ENCODE measurements at places on chromosomes 6 and 20.
A peak's percentile ranks its signal among the peaks of the same experiment; 100 is the strongest.

- DNase-seq = no peak
These were observed at the start of gene COL12A1 for GRCh38 chr6:75205776-75206575. Gene COL12A1, minus strand, starts transcription at chr6:75206053. Its CDS starts 3,261 bp downstream, at chr6:75202792.

DNA sequence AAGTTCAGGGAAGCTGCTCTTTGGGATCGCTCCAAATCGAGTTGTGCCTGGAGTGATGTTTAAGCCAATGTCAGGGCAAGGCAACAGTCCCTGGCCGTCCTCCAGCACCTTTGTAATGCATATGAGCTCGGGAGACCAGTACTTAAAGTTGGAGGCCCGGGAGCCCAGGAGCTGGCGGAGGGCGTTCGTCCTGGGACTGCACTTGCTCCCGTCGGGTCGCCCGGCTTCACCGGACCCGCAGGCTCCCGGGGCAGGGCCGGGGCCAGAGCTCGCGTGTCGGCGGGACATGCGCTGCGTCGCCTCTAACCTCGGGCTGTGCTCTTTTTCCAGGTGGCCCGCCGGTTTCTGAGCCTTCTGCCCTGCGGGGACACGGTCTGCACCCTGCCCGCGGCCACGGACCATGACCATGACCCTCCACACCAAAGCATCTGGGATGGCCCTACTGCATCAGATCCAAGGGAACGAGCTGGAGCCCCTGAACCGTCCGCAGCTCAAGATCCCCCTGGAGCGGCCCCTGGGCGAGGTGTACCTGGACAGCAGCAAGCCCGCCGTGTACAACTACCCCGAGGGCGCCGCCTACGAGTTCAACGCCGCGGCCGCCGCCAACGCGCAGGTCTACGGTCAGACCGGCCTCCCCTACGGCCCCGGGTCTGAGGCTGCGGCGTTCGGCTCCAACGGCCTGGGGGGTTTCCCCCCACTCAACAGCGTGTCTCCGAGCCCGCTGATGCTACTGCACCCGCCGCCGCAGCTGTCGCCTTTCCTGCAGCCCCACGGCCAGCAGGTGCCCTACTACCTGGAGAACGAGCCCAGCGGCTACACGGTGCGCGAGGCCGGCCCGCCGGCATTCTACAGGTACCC is at the start of gene ESR1:
ESR1 (plus strand) TSS at position 170 of the 858 bp plus-strand sequence; CDS start at position 401, 231 bp downstream.
- DNase-seq = no peak

DNA sequence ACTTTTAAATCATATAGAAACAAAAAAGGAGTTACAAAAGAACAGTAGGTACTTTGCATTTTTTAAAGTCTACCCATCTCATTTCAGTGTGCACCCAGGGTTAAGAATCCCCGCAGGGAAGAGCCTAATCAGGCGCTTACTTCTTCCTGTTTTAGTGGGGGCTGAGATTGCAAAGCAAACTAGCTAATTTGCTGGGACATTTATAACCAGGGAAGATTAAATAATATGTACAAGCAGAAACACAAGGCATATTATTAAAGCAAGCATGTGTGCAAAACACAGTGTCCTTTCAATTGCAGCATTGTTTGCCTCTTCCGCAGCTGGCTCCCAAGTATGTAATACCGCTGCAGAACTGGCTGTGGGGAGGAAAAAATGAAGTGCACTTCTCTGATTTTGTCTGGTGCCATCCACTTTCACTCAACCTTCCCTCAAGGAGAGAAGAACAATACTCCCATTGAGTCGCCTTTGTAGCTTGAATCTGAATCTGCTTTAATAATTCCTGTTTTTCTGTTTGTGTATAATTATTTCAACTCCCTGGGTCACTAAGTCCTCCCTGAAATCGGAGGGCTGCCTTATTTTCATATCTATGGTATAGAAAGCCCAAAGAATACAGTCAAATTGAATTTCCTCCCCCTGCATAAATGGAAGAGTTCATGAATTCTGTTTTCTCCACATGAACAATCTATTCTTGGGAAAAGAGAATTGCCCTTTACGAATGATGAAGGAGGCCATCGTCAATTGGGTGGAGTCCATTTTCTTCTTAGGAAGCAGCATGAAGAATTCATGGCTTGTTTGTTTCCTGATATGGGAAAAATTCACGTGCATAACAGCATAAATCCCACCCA is 23.3 kb upstream of the BCAS1 start:
- no peak for DNase-seq

DNA sequence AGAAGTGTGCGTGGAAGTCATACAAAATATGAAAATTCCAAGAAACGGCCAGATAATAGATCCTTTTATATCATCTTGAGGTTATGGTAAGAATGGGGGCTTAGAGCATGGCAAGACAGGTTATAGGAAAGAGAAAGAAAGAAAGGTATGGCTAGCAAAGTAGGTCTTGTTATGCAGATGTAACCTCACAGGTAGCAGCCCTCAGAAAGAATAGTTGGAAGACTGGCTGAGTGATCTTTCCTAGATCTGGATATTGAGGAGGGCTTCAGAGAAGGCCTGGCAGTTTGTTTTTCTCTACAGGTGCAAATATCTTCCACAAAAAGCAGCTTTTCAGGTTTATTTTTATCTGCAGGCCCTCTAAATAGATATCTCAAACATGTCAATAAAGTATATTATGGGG is 679.5 kb downstream of the KHDRBS2 start:
- DNase-seq = no peak

- DNase-seq = no peak
These were observed 1.5 kb downstream of the ZSCAN31 start for GRCh38 chr6:28334286-28335039.

DNA sequence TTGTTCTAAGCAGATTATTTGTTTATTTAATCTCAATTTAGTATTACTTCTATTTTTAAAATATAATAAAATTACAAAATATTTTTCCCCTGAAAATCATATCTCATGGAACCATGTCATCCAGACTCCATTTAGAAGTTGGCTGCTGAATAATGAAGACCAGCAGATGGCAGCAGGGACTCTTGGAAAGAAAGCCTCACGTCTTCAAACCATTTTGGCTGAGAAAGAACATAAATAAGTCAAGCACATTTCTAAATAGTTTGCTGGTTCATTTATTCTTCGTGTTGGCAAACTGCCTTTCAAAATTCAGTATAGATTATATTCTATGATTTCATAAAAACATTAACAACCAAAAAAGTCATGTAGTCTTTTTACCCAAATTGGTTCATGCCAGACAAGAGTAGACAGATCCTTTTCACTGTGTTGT is 71.7 kb downstream of the RCAN2 start:
- DNase-seq = peak; percentile 90

DNA sequence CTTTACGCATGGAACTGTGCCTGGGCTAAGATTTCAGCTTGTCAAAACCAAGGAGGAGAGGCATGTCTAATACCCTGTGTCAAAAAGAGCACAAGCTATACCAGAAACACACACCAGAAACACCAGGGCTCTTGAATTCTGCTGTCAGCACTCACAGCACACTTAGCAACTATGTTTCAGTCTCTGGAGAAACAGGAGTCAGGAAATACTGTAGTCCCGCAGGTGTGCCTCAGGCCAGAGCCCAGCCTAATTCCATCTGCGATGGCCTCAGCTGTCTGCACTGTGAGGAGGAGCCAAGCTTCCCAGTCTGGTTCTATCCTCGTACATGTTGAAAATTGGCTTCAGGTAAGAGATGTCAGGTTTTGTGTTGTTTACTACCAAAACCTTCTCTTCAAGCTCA is 31.6 kb downstream of the MTRES1 start:
- no peak for DNase-seq

GRCh38 chr20:2871111-2871465 is 2.2 kb upstream of the PTPRA start:
- DNase-seq = no peak

DNA sequence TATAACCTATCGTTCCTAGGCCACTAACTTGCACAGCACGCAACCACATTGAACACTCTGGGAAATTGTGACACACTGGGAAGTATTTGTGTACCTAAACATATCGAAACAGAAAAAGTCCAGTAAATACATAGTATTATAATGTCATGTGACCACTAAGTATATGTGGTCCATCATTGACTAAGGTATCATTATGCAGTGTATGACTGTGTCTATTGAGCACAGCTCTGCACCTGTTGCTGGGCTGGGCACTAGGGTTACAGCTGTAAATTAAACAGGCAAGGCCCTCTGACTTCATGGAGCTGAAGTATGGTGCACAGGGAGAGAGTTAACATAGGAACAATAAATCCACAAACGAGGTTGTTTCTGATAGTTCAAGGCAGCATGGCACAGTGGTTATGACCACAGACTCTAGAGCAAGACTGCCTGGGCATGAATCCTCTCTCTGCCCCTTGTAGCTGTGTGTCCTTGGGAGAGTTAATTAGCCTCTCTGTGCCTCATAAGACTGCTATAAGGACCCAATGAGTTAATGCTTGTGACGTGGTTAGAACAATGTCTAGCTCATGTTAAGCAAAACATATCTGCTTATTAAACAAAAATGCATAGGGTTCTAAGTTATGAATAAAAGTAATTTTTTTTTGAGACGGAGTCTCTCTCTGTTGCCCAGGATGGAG is 10.6 kb downstream of the BCAS1 start:
- DNase-seq = no peak

GRCh38 chr20:10250902-10251301 is 32.3 kb downstream of the SNAP25 start:
- no peak for DNase-seq

GRCh38 chr6:63121166-63121565 is 90.1 kb upstream of the FKBP1C start:
- no peak for DNase-seq

GRCh38 chr6:92752114-92752513 is 667.2 kb downstream of the EPHA7 start:
- no peak for DNase-seq

DNA sequence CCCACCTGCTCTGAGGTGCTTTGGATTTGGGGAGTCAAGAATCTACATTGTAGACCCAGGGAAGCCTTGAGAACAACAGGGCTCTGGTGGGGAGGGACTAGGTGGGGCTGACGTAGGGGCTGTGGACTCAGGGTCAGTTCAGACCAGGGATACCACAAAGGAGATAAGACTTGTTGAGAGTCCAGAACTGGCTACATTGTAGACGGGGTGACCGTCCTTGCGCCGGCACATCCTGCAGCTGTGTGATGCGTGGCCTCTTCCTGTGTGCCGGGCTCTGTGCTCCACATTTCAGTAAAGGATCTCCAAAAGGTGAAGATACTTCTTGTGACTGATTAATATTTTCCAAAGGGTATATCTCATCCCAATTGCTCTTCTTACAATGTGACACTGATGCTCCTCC is 9.8 kb upstream of the TLDC2 start:
- DNase-seq = no peak

- no peak for DNase-seq
These were observed 73.9 kb downstream of the MDN1 start for GRCh38 chr6:89745716-89746115.

GRCh38 chr6:152575161-152575560 is 62.0 kb downstream of the SYNE1 start:
- peak; percentile 67 for DNase-seq

GRCh38 chr20:57703013-57703412 is 6.8 kb downstream of the PMEPA1 start:
- DNase-seq = no peak

DNA sequence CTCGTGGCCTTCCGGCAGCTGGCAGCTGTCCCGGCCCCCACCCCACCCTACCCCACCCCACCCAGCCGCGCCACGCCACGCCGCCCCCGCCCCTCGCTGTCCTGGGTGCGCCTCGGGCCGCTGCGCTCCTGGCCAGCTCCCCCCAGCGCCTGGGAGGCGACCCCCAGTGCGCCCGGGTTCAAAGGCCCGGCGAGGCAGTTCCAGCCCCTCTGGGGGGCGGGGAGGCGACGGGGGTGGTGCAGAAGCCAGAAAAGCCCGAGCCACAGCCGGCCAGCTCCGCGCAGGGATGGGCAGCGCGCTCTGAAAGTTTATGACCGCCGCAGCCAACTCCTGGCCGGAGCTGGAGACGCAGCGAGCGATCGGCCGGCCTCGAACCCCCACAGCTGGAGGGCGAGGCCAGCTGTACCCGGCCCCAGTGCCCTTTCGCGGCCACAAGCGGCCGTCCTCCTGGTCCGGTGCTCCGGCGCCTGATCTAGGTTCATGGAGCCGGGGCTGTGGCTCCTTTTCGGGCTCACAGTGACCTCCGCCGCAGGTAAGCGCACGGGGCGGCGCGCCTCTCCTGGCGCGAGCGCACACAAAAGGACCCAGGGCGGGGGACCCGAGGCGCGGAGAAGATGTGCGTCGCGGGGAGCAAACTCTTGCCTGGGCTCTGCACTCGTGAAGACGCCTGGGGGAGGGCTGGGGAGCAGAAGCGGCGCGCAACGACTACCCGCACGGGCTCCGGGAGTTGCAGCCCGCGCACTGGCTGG is at the start of gene EDN3:
EDN3 (plus strand) TSS at position 279 of the 749 bp plus-strand sequence; CDS start at position 481, 202 bp downstream.
- no peak for DNase-seq

- DNase-seq = no peak
These were observed 104.6 kb upstream of the CDYL start for GRCh38 chr6:4671587-4672115.

GRCh38 chr6:69663215-69663614 is 133.6 kb downstream of the LMBRD1 start:
- no peak for DNase-seq

DNA sequence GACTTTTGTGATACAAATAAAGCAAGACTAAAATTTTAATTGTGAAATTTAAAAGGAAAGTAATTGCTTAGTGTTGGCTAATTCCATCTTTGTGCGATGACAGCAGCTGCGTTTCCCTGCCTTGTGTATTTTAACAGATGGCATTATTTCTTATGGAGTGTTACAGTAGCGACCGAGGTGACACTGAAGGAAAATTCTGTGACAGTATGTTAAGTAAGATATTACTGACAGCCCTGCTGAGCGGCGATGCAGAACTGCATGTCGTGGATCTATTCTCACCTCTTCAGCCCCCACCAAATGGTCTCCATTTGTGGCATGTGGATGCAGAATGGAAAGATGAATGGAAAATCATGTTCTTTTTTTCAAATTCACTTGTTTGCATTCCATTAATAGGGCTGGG is 289.4 kb downstream of the RNF144B start:
- DNase-seq = no peak

GRCh38 chr6:142883011-142883410 is 62.0 kb downstream of the HIVEP2 start:
- no peak for DNase-seq

DNA sequence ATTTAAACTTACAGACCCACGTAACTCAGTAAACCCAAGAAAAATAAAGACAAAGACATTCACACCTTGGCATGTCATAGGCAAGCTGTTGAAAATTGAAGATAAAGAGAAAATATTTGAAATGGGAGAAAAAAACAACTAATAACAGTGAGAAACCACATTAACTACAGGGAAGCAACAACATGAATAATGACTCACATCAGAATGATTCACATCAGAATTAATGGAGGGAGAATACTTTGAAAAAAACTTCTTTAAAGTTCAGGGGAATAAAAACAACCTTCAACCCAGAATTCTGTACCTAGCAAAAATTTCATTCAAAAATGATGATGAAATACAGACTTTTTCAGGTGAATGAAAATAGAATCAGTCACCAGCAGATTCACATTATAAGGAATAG is 32.9 kb upstream of the SLC22A3 start:
- no peak for DNase-seq

DNA sequence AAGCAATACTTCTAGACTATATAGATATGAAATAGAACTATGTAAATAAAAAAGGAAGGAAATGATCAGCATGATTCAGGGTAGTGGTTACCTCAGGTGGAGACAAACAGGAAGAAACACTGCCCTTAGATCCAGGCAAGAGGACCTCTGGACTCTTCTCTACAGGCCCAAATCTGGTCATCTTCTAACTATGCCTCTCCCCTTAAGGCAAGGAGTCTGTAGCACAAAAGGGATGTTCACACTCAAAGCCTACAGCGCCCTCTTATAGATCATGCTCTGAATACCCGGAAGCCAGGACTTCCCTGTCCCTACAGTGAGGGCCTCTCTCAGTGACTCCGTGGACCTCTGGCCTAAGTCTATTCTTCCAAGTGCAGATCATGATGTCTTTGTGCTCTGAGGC is 30.4 kb upstream of the HIVEP2 start:
- no peak for DNase-seq

GRCh38 chr6:26351544-26351953 is 13.4 kb upstream of the BTN3A2 start:
- no peak for DNase-seq
